ENCODE measurements at places on chromosomes 2 and 18. TPM values are rescaled to one million over a fixed set of nuclear protein-coding genes. Genes with fewer than 3 reads are reported as not detected.

DNA sequence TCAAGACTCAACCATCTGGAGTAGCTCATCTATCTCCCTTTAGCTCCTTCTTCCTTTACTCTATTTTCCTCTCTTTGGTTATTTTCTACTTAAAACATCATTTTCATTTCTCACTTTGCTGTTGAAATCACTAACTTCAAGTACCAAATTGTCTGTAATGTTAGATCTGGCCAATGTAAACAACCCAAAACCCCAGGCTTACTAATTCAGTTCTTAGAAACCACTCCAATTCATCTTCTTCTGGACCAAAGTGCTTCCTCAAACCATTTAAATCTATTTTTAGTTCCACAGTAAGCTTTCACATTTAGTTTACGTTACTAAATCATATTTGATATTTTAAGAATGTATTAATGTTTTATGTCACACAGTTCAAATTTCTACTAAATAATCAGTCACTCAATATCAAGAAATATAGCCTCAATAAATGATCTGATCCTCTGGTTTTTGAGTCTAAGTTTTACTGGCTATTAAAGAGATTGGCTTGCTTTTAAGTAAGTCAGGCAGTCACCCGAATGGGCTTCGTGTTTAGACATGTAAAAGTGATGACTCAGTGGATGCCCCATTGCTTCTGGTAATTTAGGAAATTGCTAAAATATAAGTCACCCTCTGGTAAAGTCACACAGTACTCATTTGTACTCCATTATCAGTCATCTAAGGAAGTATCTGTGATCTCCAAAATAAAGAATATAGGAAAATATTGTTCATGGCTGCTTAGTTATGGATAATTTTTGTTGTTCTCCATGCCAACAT, 527.2 kb upstream of the SOX11 start:
- no peaks in the 10 kb centered on the region for H3K27me3 ChIP-seq
- no peak overlapping the region for H3K4me3 ChIP-seq
- DNase-seq = no peak
- no peaks in the 10 kb centered on the region for H3K36me3 ChIP-seq

DNA sequence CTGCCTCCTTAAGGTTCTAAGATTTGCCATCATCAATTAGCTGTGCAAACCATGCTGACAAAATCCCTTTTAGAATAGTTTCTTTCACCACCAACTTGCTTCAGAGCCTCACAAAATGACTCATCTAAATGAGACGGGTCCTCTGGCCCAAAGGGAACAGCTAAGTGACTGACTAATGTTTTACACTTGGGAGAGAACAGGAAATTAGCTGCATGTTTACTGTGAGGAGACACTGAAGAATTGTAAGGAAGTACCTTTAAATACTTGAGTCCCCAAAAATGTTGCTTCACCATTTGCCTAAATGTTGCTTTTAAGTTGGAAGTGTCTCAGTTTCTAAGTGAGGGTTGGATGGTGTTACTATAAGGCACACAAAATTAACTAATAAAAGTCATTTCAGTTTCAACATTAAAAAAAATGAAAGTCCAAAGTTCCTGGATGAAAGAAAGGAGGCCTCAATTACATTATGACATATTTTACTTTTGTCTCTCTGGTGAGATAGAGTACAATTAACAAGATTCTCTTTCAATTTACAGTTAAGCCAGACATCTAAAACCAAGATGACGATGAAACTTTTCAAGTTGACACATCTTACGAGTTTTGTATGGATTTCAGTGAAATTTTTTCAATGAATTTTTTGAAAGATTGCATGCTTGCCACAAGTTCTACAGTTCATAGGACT, 229.1 kb upstream of the FN1 start:
- peak; percentile 2 for DNase-seq
- H3K4me3 ChIP-seq = no peak overlapping the region
- H3K27ac ChIP-seq = peak overlapping the region; percentile 7
- peaks cover 16% of the 10 kb centered on the region for H3K4me1 ChIP-seq
- H3K36me3 ChIP-seq = no peaks in the 10 kb centered on the region

- no peak overlapping the region for H3K4me3 ChIP-seq
- H3K27ac ChIP-seq = no peak overlapping the region
- H3K36me3 ChIP-seq = no peaks in the 10 kb centered on the region
- no peaks in the 10 kb centered on the region for H3K27me3 ChIP-seq
Measured at GRCh38 chr2:25115249-25115883, 53.0 kb downstream of the POMC start.

DNA sequence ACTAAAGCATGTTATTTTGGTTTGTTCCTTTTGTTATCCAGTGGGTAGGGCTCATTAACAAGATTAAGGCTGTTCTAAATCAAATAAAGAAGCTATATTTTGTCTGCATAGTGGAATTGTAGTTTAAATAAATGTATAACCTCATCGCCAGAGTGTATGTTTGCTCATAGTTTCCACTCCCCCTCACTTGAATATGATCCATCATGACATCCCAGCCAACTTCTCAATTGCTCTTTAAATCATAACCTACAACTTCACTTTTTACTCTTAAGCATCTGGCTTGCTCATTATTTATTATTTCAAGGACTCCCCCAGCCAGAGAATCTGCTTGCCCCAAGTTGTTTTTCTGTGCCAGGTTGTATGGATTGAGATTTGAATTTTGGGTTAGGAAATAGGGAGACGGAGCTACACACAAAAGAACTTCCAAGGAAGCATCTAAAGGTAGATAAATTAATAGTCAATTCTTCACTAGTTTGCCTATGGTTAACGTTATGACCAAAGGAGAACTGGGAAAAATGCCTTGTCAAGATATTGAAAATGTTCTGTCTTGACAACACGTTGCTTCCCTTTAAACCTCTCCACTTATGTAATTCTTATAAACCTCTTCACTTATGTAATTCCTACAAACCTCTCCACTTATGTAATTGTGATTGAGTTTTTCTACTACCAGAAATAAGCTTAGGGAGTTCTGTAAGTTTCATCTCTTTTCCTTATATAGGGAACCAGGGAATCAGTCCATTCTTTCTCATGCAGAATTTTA, 55.4 kb upstream of the UPP2 start:
- H3K4me3 ChIP-seq = no peak overlapping the region
- H3K4me1 ChIP-seq = peaks cover 3% of the 10 kb centered on the region
- no peak for DNase-seq
- no peaks in the 10 kb centered on the region for H3K27me3 ChIP-seq
- H3K36me3 ChIP-seq = no peaks in the 10 kb centered on the region
- no peak overlapping the region for H3K27ac ChIP-seq

The HOXD13 gene
- total RNA-seq = not detected

The C1QL2 gene
- not detected for total RNA-seq

The VSNL1 gene
- total RNA-seq = not detected

The RASGRP3 gene
- total RNA-seq = 5.8 TPM

Data from activated naive CD8-positive, alpha-beta T cell treated with anti-CD3 and anti-CD28 coated beads for 36 hours (primary cell).